ENCODE measurements at places on chromosomes 12 and 14.

- DNase-seq: no peak
These were observed 23.1 kb downstream of the NTF3 start for GRCh38 chr12:5455045-5455444.

DNA sequence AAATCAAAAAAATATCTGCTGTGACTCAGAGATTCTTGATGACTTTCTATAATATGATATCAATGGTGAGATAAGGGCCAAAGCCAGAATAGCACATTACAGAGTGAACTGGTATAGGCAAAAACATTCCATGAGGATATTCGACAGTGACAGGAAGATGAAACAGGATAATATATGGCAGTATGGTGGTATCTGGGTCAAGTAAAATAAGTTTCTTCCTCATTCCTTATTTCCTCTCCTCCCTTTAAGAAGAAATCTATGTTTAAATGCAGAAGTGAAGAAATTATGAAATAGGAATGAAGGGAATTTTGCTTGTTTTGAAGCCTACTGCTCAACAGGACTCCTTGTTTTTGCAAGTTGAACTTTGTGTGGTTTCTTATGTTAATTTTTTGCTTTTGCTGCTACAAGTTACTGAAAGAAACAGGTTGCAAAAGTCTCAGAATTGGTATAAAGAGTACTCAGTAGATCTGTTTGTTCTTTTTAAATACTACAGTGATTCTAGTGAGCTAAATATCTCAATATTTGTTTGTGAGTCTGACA, 7.0 kb downstream of the ACSS3 start:
- no peak for DNase-seq

GRCh38 chr12:70695361-70696023, 58.3 kb upstream of the PTPRB start:
- DNase-seq: no peak

DNA sequence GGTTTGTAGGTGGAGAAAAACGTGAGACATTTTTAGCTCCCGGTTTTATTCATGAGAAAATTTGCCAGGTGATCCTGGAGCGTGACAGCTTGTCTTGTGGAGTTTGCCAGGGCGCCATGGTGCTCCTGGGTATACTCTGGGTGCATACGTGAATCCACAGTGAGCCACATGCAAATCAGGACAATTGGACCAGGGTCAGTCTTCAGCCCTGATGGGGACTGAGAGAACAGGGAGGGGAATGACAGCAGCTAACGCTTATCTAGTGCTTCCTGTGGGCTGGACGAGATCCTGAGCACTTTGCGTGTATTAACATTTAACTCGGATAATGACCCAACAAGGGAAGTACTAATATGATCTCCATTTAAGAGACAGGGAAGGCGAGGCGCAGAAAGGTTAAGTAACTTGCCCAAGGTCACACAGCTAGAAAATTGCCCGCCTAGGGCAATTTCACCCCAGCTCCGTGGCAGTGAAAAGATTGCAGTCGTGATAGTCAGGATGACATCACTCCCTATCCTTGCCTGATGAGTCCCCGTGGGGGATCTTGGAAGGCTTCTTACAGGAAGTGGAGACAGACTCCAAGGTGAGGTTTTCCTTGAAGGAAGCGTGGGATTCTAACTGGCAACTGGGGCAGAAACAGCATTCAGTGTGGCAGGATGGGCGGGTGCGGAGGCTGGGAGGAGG, 118.4 kb upstream of the NCOR2 start:
- no peak for DNase-seq

- DNase-seq: no peak
These were observed 3.1 kb upstream of the TPH2 start for GRCh38 chr12:71935594-71935993.

GRCh38 chr14:69695322-69696203, 71.4 kb upstream of the SRSF5 start:
- DNase-seq: peak; percentile 55

- DNase-seq: no peak
These were observed 18.2 kb downstream of the AK7 start for GRCh38 chr14:96410119-96410518.

All from astrocyte of the cerebellum (primary cell).